ENCODE measurements at places on chromosomes 7 and 10. TPM values are rescaled to one million over a fixed set of nuclear protein-coding genes. Genes with fewer than 3 reads are reported as not detected.

DNA sequence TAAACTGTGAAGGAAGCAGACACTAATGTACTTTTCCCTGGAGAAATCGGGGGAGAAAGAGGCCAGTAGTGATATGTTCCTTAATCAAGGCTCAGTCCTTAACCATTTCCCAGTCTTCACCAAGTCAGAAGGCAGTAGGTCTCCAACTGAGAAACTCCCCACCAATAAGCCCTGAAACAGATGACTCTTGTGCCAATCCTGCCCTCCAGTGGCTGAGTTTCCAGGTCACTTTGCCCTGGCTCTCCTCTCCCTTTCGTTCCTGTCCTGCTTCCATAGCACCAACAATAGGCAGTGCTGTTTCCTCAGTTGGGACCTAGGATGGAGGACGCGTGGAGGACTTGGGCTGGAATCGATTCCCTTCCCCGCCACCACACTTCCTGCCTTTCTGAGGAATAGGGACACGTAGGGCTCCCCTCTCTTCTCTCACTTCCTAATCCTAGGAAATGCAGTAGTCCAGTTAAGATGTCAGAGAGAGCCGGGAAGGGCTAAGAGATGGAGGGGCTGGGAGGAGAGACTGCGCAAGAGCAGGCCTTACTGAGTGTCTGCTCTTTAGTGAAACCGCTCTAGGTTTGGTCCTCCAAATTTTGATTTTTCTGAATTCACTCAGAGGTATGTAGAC lies 23.4 kb downstream of the ATOH7 start:
- no peak overlapping the region for H3K4me3 ChIP-seq
- H3K36me3 ChIP-seq: no peaks in the 10 kb centered on the region
- no peak overlapping the region for H3K27ac ChIP-seq
- H3K4me1 ChIP-seq: peaks cover 1% of the 10 kb centered on the region
- DNase-seq: peak; percentile 23

GRCh38 chr10:117631276-117632145 lies 89.0 kb downstream of the EMX2 start:
- no peaks in the 10 kb centered on the region for H3K36me3 ChIP-seq
- no peaks in the 10 kb centered on the region for H3K4me1 ChIP-seq
- no peak overlapping the region for H3K27ac ChIP-seq
- H3K4me3 ChIP-seq: no peak overlapping the region

DNA sequence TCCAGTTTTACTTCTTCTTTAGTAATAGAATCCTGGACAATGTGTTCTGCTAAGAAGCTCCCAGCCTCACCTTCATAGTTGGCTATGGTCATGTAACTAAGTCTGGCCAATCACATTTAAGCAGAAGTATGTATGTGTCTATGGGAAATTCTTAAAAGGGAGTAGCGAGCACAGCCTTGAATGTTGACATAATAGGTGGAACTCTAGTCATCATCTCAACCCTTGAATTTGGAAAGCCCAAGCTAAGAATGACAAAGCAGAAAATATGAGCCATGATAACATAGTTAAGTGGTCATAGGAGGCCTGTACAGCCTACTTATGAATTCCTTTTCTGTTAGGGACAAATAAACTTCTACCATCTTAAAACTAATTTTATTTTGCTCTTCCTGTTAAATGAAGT lies 134.1 kb downstream of the MAGI2 start:
- H3K4me3 ChIP-seq: no peak overlapping the region
- DNase-seq: no peak
- no peak overlapping the region for H3K27ac ChIP-seq
- no peaks in the 10 kb centered on the region for H3K4me1 ChIP-seq

GRCh38 chr7:148625342-148625741 lies 34.8 kb downstream of the C7orf33 start:
- H3K27ac ChIP-seq: no peak overlapping the region
- DNase-seq: no peak
- peaks cover 35% of the 10 kb centered on the region for H3K27me3 ChIP-seq
- peaks cover 39% of the 10 kb centered on the region for H3K4me1 ChIP-seq
- H3K4me3 ChIP-seq: no peak overlapping the region

DNA sequence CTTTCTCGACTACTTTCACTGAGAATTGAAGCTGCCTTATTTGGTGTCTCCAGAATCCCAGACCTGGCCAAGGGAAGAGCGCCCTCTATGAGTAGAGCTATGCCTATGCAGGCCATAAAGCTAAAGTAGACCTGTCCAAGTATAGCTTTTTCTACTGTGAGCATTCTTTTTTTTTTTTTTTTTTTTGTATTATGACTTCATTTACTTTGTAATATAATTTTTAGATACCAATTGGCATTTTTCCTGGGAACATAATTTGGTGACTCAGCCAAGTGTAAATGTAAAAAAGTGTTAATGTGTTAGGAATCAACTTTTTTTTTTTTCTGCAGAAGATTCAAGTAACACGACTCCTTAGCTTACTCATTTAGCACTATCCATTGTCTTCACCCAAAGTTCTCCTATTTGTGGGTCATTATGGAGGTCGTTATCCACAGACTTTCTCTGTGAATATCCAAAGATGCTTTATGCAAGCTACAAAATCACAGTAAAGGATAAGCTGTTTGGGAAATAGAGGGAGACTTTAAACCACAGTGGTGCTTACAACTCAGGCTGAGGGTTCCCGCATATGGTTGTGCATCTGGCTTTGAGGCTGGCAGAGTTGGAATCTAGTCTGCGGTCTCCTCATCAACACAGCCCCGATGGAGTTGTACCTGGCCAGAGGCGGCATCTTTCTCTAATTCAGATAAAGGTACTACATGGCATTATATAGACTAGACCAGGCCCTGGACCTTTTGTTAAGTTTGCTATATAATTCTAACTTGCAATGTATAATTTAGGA lies 1040.2 kb upstream of the SORCS1 start:
- no peak overlapping the region for H3K4me3 ChIP-seq
- no peaks in the 10 kb centered on the region for H3K27me3 ChIP-seq
- H3K4me1 ChIP-seq: no peaks in the 10 kb centered on the region
- no peak overlapping the region for H3K27ac ChIP-seq

DNA sequence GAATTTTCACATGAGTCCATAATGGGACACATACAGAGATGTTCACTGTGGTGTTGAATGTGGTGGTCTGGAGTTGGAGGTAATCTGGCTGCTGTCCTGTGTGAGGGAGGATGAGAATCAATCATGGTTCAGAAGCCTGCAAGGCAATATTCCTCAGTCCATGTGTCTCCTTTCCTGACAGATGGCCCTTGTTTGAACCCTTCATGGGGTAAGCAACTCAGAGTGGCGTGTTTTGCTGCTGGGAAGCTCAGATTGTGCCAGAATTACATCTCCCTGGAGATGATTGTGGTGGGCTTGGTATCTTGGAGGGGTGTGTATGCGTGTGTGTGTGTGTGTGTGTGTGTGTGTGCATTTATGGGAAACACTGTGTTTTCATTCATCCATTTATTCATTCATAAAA lies 44.5 kb upstream of the COMTD1 start:
- no peaks in the 10 kb centered on the region for H3K4me1 ChIP-seq
- H3K27ac ChIP-seq: no peak overlapping the region
- H3K4me3 ChIP-seq: no peak overlapping the region
- DNase-seq: no peak
- no peaks in the 10 kb centered on the region for H3K36me3 ChIP-seq
- peaks cover 20% of the 10 kb centered on the region for H3K27me3 ChIP-seq

DNA sequence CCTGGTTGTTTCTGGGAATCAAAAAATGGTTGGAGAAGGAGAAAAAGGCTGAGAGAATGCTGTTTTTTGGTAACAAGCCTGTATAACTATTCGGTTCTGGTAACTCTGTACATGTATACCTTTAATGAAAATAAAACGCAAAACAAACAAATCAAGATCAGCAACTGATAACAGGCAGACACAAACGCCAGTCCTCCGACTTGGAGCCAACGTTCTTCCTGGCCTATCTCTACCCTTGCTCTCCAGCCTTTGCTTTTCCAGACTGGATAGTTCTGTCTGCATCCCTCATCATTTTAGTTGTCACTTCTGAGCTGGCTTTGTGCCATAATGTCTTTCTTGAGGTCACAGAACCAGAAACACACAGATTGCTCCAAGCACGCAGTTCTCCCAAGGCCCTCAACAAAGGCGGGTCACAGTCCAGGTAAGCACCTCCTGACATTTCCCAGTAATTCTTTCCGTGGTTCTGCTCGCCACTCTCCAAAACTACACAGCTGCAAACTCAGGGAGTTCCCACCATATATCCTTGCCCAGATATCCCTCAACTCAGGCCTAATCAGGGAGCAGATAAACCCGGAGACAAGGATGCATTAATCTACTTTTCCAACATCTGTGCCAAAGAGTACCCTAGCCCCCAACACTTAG lies 20.2 kb downstream of the HIP1 start:
- no peaks in the 10 kb centered on the region for H3K27me3 ChIP-seq
- H3K4me3 ChIP-seq: no peak overlapping the region
- H3K4me1 ChIP-seq: no peaks in the 10 kb centered on the region
- no peak for DNase-seq
- no peak overlapping the region for H3K27ac ChIP-seq

DNA sequence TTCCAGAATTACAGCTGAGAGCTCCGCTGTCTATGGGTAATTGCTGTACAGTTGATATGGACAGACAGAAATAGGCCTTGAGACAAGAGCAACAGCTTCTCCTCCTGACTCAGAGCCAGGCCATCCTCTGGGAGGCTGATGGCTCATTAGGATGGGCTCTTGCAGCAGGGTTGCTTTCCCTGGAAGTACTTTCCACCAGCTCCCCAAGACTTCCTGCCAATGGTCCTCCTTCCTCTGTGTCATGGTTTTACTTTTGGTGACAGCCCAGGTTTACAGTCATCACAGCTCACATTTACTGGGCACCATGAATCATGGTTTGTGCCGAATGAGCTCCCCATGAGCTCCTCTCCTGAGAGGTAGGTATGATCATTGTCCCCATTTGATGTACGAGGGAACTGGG lies 131.8 kb downstream of the HECW1 start:
- H3K4me3 ChIP-seq: no peak overlapping the region
- no peaks in the 10 kb centered on the region for H3K36me3 ChIP-seq
- no peak for DNase-seq
- H3K4me1 ChIP-seq: no peaks in the 10 kb centered on the region
- no peak overlapping the region for H3K27ac ChIP-seq

GRCh38 chr10:58140691-58141347 lies 126.9 kb downstream of the IPMK start:
- no peak overlapping the region for H3K4me3 ChIP-seq
- H3K4me1 ChIP-seq: peaks cover 17% of the 10 kb centered on the region
- DNase-seq: no peak
- no peaks in the 10 kb centered on the region for H3K36me3 ChIP-seq

DNA sequence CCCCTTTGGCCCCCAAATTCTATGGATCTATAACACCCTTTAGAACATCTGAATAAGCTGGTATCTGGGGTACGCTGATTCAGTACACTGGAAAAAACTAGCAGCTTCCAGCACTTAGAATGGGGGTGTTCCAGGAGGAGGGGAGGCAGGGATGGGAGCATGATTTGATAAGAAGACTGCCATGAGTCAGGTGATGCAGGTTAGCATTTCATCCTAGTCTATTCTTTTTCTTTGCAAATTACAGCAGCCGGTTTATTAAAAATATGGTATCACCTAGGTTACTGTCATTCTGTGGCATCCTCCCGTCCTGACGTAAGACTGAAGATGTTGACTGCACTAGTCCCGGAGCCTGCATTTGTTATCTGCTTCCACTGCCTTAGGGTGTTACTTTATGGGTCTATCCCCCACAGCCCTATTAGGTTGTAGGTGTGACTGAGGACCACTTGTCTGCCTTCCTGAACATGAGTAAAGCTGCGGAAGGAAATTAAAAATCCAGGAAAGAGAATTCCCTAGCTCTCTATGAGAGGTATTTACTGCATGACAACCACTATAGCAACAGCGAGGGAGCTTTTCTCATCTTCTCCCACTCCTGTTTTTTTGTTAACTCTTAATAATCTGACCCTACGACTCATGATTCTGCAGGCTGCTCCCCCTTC lies 1.9 kb downstream of the HTR5A start:
- no peaks in the 10 kb centered on the region for H3K36me3 ChIP-seq
- no peak for DNase-seq
- no peak overlapping the region for H3K4me3 ChIP-seq
- peaks cover 24% of the 10 kb centered on the region for H3K27me3 ChIP-seq

GRCh38 chr7:85464042-85464651 lies 277.3 kb upstream of the SEMA3D start:
- DNase-seq: no peak
- H3K27me3 ChIP-seq: no peaks in the 10 kb centered on the region
- H3K27ac ChIP-seq: no peak overlapping the region
- H3K4me1 ChIP-seq: no peaks in the 10 kb centered on the region

GRCh38 chr7:801940-802381 lies 30.3 kb upstream of the SUN1 start:
- no peaks in the 10 kb centered on the region for H3K4me1 ChIP-seq
- H3K36me3 ChIP-seq: no peaks in the 10 kb centered on the region
- DNase-seq: no peak
- peaks cover 4% of the 10 kb centered on the region for H3K27me3 ChIP-seq
- H3K4me3 ChIP-seq: no peak overlapping the region

DNA sequence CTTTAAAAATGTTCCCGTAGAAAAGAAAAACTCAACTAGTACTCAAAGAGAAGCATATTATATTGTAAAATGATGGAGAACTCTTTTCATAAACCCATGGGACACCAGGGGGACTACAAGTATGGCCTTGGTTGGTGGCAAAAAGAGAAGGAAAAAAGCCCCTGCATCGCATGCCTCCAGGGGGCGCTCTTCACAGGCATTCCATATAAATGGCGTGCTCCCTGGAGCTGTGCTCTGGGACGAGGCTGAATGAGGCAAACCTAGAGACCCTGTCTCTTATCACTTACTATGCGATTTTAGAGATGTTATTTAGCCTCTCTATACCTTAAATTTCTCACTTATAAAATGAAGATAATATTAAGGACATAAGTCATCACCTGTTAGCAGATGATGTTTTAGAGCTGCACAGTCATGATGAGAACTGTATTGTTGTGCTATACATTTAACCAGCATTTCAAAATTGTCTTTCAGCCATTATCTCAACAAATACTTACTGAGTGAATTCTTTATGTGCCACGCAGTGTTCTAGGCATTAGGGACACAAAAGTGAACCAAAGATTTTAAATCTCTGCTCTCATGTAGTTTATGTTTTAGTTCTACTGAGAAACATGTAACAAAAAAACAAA lies 105.8 kb downstream of the ARHGAP21 start:
- peaks cover 13% of the 10 kb centered on the region for H3K4me1 ChIP-seq
- DNase-seq: peak; percentile 43
- H3K36me3 ChIP-seq: no peaks in the 10 kb centered on the region

DNA sequence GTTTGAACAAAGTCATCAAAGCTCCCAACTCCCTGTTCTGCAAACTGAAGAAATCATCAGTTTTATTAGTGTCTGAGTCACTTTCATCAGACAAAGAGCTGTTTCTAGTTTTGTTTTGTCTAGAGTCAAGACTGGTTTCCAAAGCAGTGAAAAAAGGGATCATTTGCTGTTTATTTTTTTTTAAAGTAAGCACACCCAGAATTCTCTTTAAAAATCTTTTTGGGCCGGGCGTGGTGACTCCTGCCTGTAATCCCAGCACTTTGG lies 972.0 kb upstream of the CELF2 start:
- H3K27ac ChIP-seq: no peak overlapping the region
- H3K4me3 ChIP-seq: no peak overlapping the region
- no peaks in the 10 kb centered on the region for H3K4me1 ChIP-seq
- no peaks in the 10 kb centered on the region for H3K27me3 ChIP-seq
- H3K36me3 ChIP-seq: no peaks in the 10 kb centered on the region

IFRD1 gene
- 33.4 TPM for total RNA-seq

ATRNL1 gene
- 0.55 TPM for total RNA-seq

AQP1 gene
- 0.18 TPM for total RNA-seq

SRRM3 gene
- not detected for total RNA-seq

IFIT2 gene
- total RNA-seq: 14.6 TPM

HGF gene
- total RNA-seq: not detected

CABCOCO1 gene
- not detected for total RNA-seq

FAM20C gene
- not detected for total RNA-seq

HOXA9 gene
- not detected for total RNA-seq

CALML3 gene
- total RNA-seq: not detected

TRIM50 gene
- not detected for total RNA-seq

LYZL1 gene
- not detected for total RNA-seq

ADAM22 gene
- 1.5 TPM for total RNA-seq

HOXA7 gene
- total RNA-seq: not detected

Measured in activated CD4-positive, alpha-beta memory T cell treated with anti-CD3 and anti-CD28 coated beads, Interleukin-2, amount 10 ng/mL, durations not matched to agents 7 days and 5 days (primary cell).